ENCODE measurements at places on chromosomes 1 and 21.

- no peak for DNase-seq
These were observed 15.1 kb downstream of the MCOLN3 start for GRCh38 chr1:85033221-85033620.

- no peak for DNase-seq
These were observed 162.4 kb upstream of the DUSP10 start for GRCh38 chr1:221904319-221904718.

DNA sequence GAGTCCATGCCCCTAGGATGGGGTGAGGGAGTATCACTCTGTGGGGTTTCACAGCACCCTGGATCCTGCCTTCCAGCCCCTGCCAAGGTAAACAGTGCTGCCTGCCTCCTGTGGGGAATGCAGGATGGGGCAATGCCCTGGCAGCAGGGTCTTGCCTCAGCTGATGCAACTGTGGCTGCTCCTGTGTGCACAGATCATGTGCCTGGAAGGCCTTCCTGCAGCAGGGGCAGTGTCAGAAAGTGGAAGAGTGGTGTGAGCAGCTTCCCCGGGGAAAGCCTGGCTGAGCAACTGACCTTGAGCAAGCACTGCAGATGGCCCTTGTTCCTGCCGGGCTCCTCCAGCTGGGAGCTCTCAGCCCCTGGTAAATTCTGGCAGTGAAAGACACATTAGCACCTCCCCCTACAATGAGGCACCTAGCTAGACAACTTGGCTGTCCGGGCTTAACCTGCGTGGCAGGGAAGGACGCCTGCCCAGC, 9.9 kb downstream of the TOR3A start:
- no peak for DNase-seq

DNA sequence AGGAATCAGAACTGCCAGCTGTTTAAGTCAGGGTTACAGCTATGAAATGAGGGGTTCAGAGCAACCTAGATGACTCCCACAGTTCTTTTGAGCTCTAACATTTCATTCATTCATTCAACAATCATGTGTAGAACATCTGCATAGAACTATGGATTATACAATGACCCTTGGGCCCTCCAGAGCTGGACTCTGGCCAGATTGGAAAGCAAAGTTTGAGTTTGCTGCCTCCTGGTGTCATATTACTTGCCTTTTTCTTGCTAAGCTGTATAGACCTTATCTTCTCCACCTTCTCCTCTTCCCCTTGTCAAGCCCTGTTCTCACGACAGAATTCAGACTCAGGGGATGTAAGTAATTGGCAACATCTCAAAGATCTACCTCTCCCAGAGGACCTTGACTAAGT, 4.0 kb downstream of the CASQ2 start:
- DNase-seq: no peak

DNA sequence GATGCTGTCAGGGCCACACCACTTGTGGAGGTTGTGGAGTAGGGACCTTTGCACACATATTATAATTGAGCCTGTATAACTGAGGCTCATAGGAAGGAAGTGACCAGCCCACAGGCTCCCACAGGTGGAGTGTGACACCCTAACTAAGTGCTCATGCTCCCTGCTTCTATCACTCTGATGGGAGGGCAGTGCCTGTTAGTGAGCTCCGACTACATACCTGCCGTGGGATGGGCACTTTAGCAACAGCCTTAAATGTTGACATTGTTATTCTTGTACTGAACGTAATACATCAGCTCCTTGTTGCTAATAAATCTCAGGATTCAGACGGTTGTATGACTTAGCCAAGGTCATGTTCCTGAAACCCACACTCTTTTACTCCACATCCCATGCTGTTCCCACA, 58.0 kb downstream of the BEND5 start:
- DNase-seq: no peak

GRCh38 chr1:180563026-180563827, 4.5 kb downstream of the OVAAL start:
- DNase-seq: no peak

- no peak for DNase-seq
These were observed 152.0 kb downstream of the ETS2 start for GRCh38 chr21:38957575-38958322.

- no peak for DNase-seq
These were observed 129.3 kb upstream of the GJB5 start for GRCh38 chr1:34625521-34626015.
